Upper lobe of left lung (tissue), 6 donors: ENCODE measurements at places on chromosomes 2 and 18. TPM values are rescaled to one million over a fixed set of nuclear protein-coding genes. Genes with fewer than 3 reads are reported as not detected.
A peak's percentile ranks its signal among the peaks of the same experiment; 100 is the strongest.

The PRSS56 gene
- total RNA-seq: not detected

DNA sequence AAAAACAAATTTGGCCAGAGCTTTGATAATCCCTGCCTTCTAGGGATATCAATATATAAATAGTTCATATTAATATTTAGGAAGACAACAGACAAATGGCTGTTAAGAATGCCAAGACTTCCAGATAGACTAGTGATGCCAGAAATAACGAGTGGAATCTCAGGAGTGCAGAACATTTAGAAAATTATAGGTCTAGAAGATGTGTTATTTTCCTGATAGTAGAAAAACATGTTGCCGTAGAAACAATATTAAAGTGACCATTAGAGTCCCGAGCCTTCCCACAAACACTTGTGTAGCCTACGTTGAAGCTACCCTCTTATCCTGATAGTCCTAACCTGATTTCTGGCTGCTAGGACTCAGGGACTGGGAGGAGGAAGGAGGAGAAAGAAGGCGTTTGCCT, 54.3 kb upstream of the ITGA6 start:
- H3K27ac ChIP-seq: no peak overlapping the region
- no peak overlapping the region for H3K4me3 ChIP-seq
- DNase-seq: no peak

- H3K4me3 ChIP-seq: no peak overlapping the region
- H3K27me3 ChIP-seq: no peaks in the 10 kb centered on the region
- no peaks in the 10 kb centered on the region for H3K36me3 ChIP-seq
- H3K4me1 ChIP-seq: no peaks in the 10 kb centered on the region
- H3K27ac ChIP-seq: no peak overlapping the region
- no peak for DNase-seq
Observed at GRCh38 chr2:188511346-188511745, 219.7 kb downstream of the GULP1 start.

- H3K4me3 ChIP-seq: peak overlapping the region; percentile 34
- DNase-seq: peak; percentile 79
- H3K36me3 ChIP-seq: no peaks in the 10 kb centered on the region
- peaks cover 31% of the 10 kb centered on the region for H3K4me1 ChIP-seq
- peaks cover 10% of the 10 kb centered on the region for H3K27me3 ChIP-seq
- H3K27ac ChIP-seq: no peak overlapping the region
Observed at GRCh38 chr2:131035112-131035825, 58.0 kb downstream of the FAM168B start.

GRCh38 chr2:219079417-219079816, 18.7 kb upstream of the IHH start:
- DNase-seq: no peak
- no peaks in the 10 kb centered on the region for H3K27me3 ChIP-seq
- H3K27ac ChIP-seq: no peak overlapping the region
- peaks cover 19% of the 10 kb centered on the region for H3K36me3 ChIP-seq

- H3K36me3 ChIP-seq: no peaks in the 10 kb centered on the region
- no peaks in the 10 kb centered on the region for H3K4me1 ChIP-seq
Observed at GRCh38 chr2:27860111-27860510, 30.1 kb downstream of the RBKS start.

GRCh38 chr2:128310761-128311160, 7.9 kb downstream of the HS6ST1 start:
- DNase-seq: no peak
- H3K27me3 ChIP-seq: no peaks in the 10 kb centered on the region
- no peak overlapping the region for H3K27ac ChIP-seq
- H3K4me1 ChIP-seq: peaks cover 68% of the 10 kb centered on the region

GRCh38 chr2:212520340-212520739, 18.3 kb downstream of the ERBB4 start:
- no peaks in the 10 kb centered on the region for H3K36me3 ChIP-seq
- H3K4me3 ChIP-seq: no peak overlapping the region
- no peak for DNase-seq
- H3K27me3 ChIP-seq: no peaks in the 10 kb centered on the region

- H3K36me3 ChIP-seq: no peaks in the 10 kb centered on the region
- no peaks in the 10 kb centered on the region for H3K4me1 ChIP-seq
- no peak overlapping the region for H3K4me3 ChIP-seq
- no peak overlapping the region for H3K27ac ChIP-seq
- no peak for DNase-seq
Observed at GRCh38 chr2:233996461-233996860, 54.0 kb upstream of the SPP2 start.

GRCh38 chr2:158732573-158733429, 62.3 kb upstream of the DAPL1 start:
- no peaks in the 10 kb centered on the region for H3K27me3 ChIP-seq
- H3K4me3 ChIP-seq: no peak overlapping the region
- no peaks in the 10 kb centered on the region for H3K4me1 ChIP-seq
- no peak for DNase-seq

DNA sequence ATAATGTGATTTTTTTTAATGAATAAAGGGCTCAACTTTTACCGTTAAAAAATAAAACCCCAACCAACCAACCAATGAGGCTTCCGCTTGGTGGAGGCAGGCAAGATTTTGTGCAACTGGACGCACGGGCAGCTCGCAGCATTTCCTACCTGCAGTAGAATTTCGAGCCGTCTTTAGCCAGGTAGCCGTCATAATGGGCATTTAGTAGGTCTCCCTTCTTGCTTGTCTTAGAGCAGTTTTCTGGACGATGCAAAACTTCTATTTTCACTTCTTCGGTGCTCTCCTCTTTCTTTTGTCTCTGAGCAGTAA, 316 bp downstream of the FKBP7 start:
- H3K4me3 ChIP-seq: peak overlapping the region; percentile 58
- no peaks in the 10 kb centered on the region for H3K36me3 ChIP-seq
- DNase-seq: no peak
- H3K4me1 ChIP-seq: peaks cover 39% of the 10 kb centered on the region
- H3K27me3 ChIP-seq: no peaks in the 10 kb centered on the region

The TMEM247 gene
- not detected for total RNA-seq

The FAP gene
- total RNA-seq: 6.9 TPM

DNA sequence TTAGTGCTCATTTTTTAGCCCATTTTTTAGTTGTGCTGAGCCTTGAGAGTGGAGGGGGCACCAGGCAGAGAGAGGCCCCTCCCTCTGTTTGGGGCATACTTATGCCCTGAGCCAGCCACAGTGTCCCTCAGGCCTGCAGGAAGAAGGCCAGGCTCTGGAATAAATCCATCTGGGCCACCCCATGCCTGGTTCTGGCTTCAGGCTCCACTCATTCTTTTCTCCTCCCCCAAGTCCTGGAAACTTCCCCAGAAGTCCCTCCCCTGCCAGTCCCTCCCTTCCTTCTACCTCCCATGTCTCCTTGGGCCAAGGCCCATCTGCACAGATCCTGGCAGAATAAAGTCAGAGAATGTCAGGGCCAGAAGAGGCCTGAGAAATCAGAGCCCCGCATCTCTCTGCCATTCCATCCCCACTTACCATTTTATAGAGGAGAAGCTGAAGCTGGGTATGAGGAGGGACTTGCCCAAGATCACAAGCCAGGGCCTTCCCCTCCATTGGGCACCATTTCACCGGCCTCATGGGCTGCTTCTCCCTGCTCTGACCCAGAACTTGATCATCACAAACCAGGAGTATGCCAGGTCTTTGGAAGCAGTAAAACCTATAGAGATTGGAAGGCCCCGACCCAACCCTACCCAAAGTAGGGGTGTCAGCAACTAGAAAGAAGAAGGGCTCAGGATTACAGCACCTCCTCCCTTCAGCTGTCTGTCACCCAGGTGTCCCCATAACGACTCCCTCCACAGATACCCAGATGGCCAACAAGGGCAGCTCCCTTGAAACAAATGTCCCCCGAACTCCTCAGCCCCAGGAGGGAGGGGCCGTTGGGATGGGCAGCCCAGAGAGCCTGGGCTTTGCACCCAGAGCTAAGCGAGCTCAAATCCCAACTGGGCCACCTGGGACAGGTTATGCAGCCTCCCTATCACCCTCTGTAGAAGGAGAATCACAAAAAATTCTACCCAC, 108.4 kb downstream of the POLR1A start:
- no peak overlapping the region for H3K4me3 ChIP-seq
- peaks cover 61% of the 10 kb centered on the region for H3K4me1 ChIP-seq
- H3K27ac ChIP-seq: peak overlapping the region; percentile 76
- DNase-seq: no peak
- no peaks in the 10 kb centered on the region for H3K36me3 ChIP-seq

The SLC9A4 gene
- total RNA-seq: not detected

The ASB18 gene
- total RNA-seq: not detected

The L3MBTL4 gene
- 23.0 TPM for total RNA-seq

The C2orf80 gene
- not detected for total RNA-seq

- H3K27ac ChIP-seq: no peak overlapping the region
- H3K36me3 ChIP-seq: no peaks in the 10 kb centered on the region
- no peak overlapping the region for H3K4me3 ChIP-seq
- no peaks in the 10 kb centered on the region for H3K27me3 ChIP-seq
- DNase-seq: no peak
- no peaks in the 10 kb centered on the region for H3K4me1 ChIP-seq
Observed at GRCh38 chr18:55868909-55869308, 280.9 kb upstream of the TCF4 start.

The ERFE gene
- 0.43 TPM for total RNA-seq

DNA sequence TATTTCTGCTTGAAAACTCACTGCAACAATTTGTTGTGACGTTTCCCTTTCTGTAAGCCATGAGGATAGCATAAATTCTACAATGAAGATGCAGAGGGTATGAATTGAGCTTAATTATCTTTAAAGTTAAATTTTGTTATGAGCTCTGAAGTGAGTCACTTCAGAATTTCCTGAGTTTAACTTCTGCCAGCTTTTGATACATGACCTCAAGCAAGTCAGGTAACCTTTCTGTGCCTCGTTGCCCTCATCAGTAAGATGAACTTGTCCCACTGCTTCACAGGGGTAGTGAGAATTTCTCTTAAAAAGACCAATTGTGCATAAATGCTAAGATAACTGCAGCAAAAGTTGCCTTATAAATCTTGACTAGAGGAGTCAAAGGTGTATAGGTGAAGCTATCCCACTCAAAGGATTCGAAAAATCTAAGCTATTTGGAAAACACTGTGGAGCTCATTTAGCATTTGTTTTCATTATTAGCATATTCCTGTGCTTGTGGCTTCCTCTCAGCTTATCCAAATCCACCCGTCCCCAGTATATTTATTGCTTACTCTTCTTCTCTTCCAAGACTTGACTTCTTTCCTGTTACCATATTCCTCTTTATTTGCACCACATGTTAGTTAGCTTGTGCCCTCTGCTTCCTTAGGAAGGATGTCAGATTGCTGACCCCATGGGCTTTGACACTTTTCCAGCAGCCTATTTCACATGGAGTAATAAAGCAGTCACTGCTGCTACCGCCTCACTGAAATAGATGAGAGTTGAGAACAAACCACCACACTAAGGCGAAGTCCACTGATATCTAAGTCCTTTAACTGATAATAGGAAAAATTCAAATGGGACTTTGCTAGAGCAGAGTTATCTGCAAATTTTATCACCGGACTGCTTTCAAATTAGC, 428.6 kb downstream of the ERBB4 start:
- H3K36me3 ChIP-seq: no peaks in the 10 kb centered on the region
- H3K27ac ChIP-seq: no peak overlapping the region
- DNase-seq: no peak
- H3K4me1 ChIP-seq: no peaks in the 10 kb centered on the region
- no peaks in the 10 kb centered on the region for H3K27me3 ChIP-seq

- no peak for DNase-seq
- H3K4me1 ChIP-seq: peaks cover 19% of the 10 kb centered on the region
- H3K4me3 ChIP-seq: peak overlapping the region; percentile 21
- H3K36me3 ChIP-seq: no peaks in the 10 kb centered on the region
- peak overlapping the region; percentile 46 for H3K27ac ChIP-seq
- no peaks in the 10 kb centered on the region for H3K27me3 ChIP-seq
Observed at GRCh38 chr2:96773922-96774321, 13.2 kb downstream of the CNNM4 start.

GRCh38 chr2:83142934-83143333, 1316.1 kb downstream of the SUCLG1 start:
- no peaks in the 10 kb centered on the region for H3K27me3 ChIP-seq
- H3K4me1 ChIP-seq: no peaks in the 10 kb centered on the region
- H3K36me3 ChIP-seq: no peaks in the 10 kb centered on the region
- H3K4me3 ChIP-seq: no peak overlapping the region

- no peak overlapping the region for H3K4me3 ChIP-seq
- H3K27ac ChIP-seq: no peak overlapping the region
- no peaks in the 10 kb centered on the region for H3K36me3 ChIP-seq
- H3K4me1 ChIP-seq: peaks cover 40% of the 10 kb centered on the region
- peak; percentile 48 for DNase-seq
Observed at GRCh38 chr2:65349863-65350262, 82.5 kb downstream of the SPRED2 start.

GRCh38 chr2:148903979-148904378, 29.0 kb downstream of the KIF5C start:
- no peaks in the 10 kb centered on the region for H3K4me1 ChIP-seq
- no peaks in the 10 kb centered on the region for H3K27me3 ChIP-seq
- no peak overlapping the region for H3K27ac ChIP-seq
- H3K4me3 ChIP-seq: no peak overlapping the region
